ENCODE measurements at places on chromosomes 1 and 21.

GRCh38 chr1:114088392-114089299 is 65.0 kb downstream of the SYT6 start:
- DNase-seq, result no peak

- no peak for DNase-seq
These were observed 13.3 kb upstream of the CPT2 start for GRCh38 chr1:53183095-53183990.

DNA sequence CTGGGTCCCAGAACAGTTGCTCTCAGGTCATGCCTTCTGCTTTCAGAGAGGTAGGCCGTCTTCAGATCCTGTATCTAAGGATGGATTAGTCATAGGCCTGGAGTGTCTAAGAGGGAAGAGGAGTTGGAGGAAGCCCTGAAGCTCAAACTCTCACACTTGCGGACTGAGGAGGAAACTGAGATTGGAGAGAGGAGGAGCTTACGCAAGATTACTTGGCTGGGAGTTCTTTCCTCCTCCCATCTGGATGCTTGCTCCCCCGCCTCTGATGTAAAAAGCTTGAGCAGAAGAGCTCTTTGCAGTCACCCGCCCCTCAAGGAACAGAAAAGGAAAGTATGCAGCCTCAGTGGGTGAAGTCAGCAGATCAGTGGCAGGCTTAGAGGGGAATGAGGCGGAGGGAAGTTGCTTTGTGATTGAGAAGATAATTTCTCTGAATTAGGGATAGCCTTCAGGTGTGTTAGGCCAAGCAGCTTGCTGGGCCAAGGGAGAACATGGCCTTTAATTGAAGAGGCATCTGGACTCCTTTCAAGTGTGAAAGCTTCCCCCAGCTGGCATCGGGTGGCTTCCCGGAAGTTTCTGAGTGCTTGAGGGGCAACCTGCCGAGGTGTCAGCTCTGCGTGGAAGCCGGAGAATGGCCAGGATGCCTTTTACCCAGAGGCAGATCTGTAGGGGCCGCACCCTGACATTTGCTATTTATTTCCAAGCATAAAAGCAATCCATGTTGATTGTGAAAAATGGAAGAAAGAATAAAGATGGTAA is 6.6 kb downstream of the ADORA1 start:
- DNase-seq, result no peak

DNA sequence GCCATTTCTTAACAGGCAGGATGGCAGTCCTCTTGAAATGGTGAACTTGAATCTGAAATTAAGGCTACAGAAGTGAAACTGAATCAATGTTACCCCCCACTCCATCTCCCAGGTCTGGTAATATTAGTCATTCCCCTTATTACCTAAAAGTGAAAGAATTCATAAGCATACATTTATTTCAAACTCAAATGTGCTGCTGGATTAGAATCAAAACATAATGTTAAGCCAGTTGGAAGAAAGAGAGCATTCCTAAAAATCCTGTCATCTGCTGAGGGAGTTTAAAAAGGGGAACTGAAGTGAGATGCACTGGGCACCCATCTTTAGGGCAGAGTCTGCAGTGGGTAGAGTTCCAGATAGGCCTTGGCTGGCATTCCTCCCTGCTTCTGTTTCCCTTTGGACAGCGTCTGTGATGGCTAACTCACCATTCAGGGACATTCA is 17.4 kb downstream of the KIAA0319L start:
- DNase-seq, result no peak

- no peak for DNase-seq
These were observed 123.3 kb downstream of the GRIK3 start for GRCh38 chr1:36910886-36911540.

DNA sequence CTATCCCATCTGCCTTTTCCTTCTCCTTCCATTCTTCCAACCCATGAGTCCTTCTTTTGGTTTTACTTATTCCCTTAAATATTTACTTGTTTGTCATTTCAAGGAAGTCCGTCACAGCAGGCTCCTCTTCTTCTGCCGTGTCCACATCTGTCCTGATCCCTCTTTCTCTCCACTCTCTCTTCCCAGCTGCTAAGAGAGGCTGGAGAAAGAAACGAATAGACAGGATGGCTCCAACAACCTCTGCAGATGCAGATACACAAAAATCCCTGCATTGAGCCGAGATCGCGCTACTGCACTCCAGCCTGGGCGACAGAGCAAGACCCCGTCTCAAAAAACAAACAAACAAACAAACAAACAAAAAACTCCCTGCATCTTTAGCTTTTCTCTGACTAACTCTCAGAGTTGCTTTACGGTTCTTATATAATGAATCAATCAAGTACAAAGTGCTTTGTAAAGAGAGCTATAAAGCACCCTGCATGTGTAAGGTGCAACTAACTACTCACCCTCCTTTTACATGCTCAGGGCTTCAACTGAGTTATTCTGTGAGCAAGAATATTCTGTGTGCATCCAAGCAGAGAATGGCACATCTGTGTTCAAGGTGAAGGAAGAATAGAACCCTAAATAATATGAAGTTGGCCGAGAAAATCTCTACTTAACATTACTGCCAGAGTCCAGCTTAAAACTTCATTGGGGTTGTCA is 3.8 kb upstream of the SAMD13 start:
- no peak for DNase-seq

- DNase-seq, result no peak
These were observed 667.1 kb downstream of the LTN1 start for GRCh38 chr21:28325618-28326017.

- DNase-seq, result no peak
These were observed 13.6 kb downstream of the C1orf52 start for GRCh38 chr1:85245891-85246290.

- DNase-seq, result no peak
These were observed 660.0 kb downstream of the PTPRC start for GRCh38 chr1:199298825-199299224.

GRCh38 chr1:210076620-210077019 is 138.6 kb downstream of the SYT14 start:
- no peak for DNase-seq

- no peak for DNase-seq
These were observed 207.1 kb downstream of the AKT3 start for GRCh38 chr1:243642936-243643335.

GRCh38 chr1:245648749-245649522 is 494.2 kb downstream of the KIF26B start:
- DNase-seq, result no peak

DNA sequence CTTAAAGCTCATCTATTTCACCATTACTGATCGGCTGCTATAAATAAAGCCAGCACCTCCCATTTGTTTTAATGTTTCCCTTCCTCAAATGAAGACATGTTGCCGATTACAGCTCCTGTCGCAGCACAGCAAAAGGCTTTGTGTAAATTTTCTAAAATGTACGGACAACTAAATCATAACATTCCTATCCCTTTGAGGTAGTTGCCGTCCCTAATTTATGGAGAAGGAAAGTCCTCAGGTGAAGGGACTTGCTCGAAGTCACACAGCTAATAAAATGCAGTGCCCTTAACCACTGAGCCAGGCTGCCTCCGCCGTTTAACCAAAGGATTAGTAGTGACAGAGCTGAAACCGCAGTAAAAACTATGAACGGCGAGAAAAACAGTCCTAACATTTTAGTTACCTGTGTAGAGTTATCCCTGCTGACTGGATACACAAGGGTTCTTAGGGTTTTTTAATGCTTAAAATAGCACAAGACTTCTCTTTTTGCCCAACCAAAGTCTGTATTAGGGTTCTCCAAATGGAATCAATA is 871 bp downstream of the PINK1 start:
- DNase-seq, result no peak

DNA sequence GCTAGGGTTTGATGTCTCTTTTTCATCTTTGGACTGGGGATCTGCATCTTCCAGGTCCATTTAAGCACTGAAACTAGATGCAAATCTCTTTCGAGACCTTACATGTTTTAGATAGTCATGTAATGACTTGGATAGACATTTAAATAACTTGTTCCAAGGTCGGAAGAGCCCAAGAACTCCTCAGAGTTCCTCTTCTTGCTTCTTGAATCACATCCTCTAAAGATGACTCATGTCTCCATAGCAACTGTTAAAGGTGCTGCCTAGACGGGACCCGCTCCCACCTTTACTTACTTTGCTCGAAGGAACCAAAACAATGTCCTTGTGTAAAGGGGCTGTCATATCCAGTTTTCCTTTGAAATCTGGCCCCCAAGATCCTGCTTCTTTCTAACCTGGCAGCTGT is 130.0 kb downstream of the EDEM3 start:
- no peak for DNase-seq

GRCh38 chr21:31064803-31065202 is 26.5 kb upstream of the KRTAP19-8 start:
- no peak for DNase-seq

DNA sequence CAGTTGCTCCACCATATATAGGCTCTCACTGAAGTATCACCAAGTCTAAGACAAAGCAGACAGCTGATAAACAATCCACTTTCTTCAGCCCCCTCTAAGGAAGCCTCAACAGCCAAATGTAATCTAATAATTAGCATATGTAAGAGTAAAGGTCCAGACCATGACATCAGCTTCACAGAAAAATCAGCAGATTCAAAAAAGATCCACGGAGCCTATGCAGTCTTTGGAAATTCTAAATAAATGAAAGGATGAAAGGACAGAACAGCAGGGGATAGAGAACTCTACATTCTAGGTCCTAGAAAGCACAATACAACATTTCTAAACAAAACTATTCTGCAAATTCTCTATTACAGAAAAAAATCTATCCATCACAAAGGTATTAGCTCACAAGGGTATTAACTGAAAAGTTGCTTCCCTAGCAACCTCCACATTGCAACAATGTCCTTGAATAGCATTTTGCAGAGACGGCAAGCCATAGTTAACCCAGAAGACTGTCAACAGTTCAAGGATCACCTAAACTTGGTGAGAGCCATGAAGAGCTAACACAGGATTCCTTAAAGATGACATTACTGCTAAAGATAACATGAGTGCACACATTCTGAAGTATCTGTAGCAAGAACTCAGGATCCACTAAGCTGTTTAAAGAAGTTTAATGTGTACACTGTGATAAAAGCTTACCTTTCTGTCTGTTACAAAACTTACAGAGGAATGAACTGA is 74.3 kb downstream of the SIPA1L2 start:
- no peak for DNase-seq

DNA sequence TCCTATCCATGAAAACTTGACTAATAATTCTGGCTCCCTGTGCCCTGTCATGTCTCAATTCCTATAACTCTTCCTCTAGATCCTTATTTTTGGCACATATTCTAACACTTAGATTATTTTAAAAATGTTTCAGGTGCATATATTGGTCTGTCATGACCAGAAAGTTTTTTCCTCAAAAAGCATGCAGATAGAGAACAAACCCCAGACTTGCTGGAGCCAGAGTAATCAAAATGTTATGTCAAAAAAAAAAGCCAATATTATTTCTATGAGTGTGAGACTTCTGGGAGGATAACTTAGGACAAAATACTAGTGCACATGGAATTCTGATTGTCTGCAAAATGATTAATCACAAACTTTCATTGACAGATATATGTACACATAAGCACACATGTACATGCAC is 135.1 kb upstream of the MROH9 start:
- DNase-seq, result no peak

- no peak for DNase-seq
These were observed 22.5 kb upstream of the UHMK1 start for GRCh38 chr1:162475089-162475488.

- no peak for DNase-seq
These were observed 7.4 kb downstream of the MED8 start for GRCh38 chr1:43382027-43382779.

DNA sequence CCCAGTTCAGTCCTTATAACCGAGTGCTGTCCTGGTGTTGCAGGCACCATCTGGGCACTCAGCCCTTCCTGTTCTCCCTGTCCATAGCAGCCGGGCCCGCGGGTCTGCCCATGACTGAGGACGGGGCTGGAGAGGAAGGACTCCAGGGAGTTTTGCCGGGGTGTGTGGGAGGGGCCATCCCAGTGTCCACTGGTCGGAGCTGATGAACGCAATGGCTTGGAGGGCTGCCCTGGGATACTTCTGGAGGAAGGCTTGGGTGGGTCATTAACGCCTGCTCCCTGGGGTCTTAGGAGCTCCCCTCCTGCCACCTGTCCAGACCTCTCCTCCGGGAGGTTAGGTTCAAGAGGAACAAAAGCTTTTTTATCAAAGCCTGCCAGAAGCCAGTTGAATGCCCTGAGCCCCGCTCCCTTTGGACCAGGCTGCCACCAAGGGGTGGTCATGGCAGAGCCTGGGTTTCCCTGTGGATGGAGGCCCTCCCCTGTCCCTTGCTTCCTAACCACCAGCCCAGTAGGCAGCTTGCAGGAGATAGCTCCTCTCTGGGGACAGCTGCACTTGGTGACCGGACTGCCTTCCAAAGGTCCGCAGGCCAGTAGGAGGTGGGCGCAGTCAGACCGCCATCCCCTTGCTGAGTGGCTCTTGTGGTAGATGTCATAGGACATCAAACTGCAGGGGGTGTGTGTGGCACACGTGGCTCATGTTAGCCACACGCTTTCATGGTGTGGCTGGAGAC is 61.3 kb downstream of the TRIM11 start:
- DNase-seq, result no peak

GRCh38 chr1:154466206-154466605 is 35.8 kb upstream of the TDRD10 start:
- DNase-seq, result no peak

- DNase-seq, result no peak
These were observed 43.3 kb downstream of the BACE2 start for GRCh38 chr21:41211060-41211805.

- DNase-seq, result no peak
These were observed 175.9 kb downstream of the LHX8 start for GRCh38 chr1:75310067-75310466.

DNA sequence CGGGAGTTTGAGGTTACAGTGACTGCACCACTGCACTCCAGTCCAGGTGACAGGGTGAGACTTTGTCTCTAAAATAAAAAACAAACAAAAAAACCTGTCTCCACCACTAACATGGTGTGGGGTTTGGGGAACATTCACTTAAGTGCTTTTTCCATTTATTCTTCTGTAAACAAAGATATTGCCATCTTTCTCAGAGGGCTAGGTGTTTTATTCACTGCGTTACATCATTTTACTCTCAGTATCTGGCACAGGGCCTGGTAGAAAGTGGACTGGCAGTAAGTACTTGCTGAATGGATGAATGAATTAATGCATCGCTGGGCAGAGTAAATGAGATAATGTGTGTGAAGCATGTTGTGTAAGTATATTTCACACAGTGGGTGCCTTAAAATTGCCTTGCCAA is 20.1 kb downstream of the KIAA0040 start:
- no peak for DNase-seq

GRCh38 chr1:112717263-112717873 is 2.2 kb upstream of the PPM1J start:
- no peak for DNase-seq
